Bronchial smooth muscle cell (primary cell): ENCODE measurements at places on chromosomes 13 and 19. TPM values are rescaled to one million over a fixed set of nuclear protein-coding genes. Genes with fewer than 3 reads are reported as not detected.

The ADAT3 gene
- 1.4 and 1.7 TPM in 2 replicates for total RNA-seq

The RFPL4AL1 gene
- not detected in 2 replicates for total RNA-seq

The PROSER3 gene
- total RNA-seq: 2.9 and 3.2 TPM in 2 replicates

The ZNF665 gene
- total RNA-seq: 5.4 and 5.9 TPM in 2 replicates

The SIGLEC12 gene
- not detected in 2 replicates for total RNA-seq
